SHP77 (cell line): ENCODE measurements at places on chromosomes 3 and 15.

GRCh38 chr3:119715105-119715504 lies 12.3 kb downstream of the CFAP91 start:
- no peak for DNase-seq

DNA sequence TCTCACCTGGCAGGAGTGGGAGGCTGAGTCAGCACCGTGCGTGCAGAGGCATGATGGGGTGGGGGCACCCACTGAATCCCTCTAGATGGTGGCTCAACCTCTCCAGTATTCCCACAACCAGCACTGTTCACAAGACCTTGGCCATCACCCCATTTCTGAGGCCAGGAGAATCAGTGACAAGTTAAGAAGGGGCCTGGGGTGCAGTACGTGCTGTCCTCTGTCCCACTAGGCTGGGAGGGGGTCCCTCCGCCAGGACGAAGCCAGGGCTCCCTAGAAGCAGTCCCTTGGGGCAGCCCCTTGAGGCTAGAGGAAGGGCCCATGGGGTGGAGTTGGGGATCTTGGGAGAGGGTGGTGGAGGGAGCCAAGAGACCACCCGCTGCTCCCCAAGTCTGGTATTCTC lies 4.8 kb downstream of the MYL3 start:
- DNase-seq: no peak

- DNase-seq: no peak
Measured at GRCh38 chr3:50267280-50267913, 1.6 kb upstream of the SEMA3B start.

GRCh38 chr3:28738425-28738824 lies 389.8 kb upstream of the AZI2 start:
- no peak for DNase-seq

- DNase-seq: no peak
Measured at GRCh38 chr15:93683651-93684050, 547.7 kb upstream of the MCTP2 start.

DNA sequence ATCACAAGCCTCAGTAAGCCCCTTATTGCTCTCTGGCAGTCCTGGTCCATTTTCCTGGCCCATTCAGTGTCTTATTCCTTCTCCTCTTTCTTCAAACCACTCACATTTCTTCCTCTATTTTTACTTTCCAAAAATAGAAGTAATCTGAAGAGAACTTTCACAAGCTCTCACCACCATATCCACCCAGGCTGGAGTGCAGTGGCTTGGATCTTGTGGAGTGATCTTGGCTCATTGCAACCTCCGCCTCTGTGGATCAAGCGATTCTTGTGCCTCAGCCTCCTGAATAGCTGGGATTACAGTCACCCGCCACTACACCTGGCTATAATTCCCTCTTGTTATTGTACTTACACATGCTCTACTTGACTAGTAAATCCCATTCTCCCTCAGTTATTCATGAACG lies 16.8 kb downstream of the ARMC8 start:
- no peak for DNase-seq

DNA sequence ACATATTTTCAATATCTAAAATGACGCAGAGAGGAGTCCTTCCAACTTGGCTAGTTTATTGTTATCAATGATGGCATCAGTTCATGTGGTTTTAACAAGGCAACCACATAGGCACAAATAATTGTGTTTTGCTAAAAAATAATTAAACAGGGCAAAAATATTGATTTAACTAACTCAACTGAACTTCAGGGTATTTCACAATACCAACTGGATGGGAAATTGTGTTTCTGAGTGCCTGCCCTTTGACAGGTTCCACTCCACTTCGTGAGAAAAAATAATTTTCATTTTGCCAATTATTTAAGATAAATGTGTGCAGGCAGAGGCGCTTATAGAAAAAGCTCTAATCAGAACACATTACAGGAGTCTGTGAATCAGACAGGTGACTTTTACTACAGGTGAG lies 689.3 kb upstream of the CCDC54 start:
- no peak for DNase-seq

DNA sequence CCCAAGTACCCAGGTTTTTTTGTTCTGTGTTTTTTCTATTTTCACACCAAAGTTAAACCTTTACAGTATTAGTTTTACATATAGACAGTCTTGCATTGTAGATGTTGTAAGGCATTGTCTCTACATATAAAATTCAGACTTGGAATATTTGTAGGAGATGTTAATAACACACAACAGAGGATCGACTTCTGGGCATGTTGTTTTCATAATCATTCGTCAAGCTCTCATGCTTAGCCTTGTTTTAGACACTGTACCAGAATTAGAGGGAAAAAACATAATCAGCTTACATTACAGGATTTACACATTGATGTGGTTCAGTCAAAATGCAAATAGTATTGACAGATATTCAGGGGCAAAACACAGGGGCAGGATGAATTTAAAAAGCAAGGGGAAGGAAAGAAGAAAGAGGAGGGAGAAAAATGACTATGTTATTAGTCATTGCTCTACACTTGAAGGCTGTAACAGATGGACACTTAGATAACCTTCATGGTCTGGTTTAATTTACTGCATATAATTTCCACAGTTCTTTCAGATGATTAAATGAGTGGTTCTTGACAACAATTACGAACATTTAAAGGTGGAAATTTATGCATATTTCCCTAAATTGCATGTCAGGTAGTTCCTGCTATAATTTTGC lies 7.5 kb downstream of the CMSS1 start:
- no peak for DNase-seq
